Small intestine (tissue), 16 donors: ENCODE measurements at places on chromosomes 6 and 20.

DNA sequence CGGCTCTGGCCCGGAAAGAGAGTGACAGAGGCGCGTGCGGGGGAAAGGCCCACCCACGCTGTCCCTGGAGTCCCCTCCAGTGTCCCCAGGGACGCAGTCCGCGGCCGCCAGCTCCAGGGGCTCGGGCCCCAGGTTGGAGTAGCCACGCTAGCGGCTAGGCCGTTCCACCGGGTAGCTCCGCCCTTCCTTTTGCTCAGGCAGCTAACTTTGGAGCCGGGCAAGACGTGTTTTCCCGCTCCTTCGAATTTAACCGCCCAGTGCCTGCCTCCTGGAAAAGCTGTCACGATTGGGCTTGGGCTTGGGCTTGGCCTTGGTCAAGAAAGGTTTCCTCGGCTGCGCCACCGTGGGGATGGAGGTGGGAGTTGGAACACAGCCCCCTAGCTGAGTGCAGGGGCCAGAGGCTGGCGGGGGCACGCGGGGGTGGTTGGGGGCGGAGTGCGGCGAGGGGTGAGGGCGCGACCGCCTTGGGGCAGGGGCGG lies 4.7 kb downstream of the LINC00237 start:
- peak; percentile 23 for DNase-seq

DNA sequence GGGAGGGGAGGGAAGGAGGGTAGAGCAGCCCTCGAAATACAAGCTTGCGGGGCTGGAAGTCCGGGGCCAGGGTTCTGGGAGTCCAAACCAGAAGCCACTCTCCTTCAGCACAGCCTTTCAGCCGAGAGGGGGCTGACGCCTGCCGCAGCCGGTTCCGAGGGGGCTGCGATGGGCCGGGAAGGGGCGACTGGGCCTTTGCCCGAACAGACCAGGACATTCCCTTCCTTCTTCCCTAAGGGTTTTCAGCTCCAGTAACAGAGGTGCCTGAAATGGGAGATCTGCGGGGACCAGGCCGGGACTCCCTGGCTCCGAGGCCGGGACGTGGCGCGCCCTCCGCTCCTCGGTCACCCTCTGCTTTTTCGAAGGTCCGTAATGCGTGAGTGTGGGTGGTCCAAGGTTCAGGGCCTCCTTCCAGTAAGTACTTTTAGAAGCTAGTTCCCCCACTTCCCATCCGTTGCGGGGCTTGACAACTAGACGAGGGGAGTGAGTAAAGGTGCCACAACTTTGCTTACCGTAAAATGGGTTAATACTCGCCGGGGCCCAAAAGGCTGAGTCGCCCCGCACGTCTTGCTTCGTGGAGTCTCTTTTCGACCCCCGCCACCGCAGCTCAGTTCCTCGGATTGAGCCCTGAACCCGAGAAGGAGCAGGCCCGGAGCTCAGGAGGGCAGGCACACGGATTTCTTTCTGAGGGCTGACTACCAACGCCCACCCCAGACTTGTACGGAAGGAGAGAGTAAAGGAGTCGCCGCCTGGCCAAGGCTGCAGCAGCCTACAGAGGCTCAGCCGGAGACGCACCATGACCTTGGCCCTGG lies 2.9 kb upstream of the OLIG3 start:
- no peak for DNase-seq

DNA sequence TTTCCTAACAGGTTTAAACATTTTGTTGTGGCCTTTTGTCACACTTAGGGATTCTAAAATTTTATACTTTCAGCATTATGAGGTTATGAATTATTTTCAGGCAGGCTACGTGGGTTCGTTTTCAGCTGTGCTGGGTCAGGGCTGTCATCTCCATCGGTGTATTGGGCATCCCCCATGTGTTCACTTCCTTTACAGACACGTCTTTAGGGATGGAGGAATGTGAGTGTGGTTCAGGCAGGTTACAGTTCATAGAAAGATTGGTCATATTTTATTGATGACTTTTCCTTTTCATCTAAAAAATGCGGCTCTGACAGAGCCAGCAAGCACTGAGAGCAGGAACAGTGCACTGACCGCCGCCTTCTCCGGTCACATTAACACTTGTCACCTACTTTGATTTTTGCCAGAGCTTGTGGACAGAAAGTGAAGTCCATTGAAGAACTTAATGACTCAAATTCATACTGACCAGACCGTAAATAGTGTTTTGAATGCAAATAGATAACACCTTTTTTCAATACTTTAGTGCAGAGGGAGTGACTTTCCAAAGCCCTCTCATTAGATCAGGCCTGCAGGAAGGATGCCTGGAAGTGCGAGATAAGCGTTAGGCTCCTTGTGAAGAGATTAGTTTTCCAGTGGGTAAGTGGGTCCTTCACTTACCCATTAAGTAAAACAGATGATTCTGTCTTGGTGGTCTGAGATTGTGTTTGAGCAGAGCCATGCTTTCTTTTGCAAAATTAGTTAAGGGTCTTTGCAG lies 113.1 kb downstream of the TIAM2 start:
- no peak for DNase-seq

DNA sequence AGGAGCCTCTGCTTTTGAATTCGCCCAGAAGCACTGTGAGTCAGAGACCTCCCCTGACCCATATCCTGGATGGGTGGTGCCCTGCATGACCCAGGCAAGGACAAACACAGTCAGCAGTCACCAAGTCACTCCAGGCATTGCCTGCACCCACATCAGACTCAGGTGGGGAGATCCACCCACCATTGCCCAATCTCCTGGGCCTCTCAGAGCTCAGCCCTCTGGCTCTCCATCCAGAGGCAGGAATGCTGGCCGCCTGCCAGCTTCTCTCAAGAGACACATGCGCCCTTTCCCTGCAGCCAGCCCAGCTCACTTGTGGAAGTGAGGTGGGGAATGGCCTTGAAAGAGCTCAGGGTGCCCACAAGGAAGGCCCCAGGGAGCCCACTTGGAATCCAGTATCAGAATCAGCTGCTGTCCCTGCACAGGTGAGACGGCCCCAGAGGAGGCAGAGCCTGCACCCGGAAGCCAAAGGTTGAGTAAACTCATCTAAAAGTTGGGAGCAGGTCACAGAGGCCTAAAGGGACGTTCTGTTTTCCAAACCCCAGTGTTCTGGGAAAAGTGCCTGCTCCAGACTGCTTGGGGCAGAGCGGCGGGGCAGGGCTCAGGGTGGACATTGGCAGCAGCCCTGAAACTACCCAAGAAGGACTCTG lies 129.8 kb downstream of the PREX1 start:
- peak; percentile 95 for DNase-seq

GRCh38 chr20:25398376-25399036 lies 7.9 kb upstream of the ABHD12 start:
- DNase-seq, result no peak

GRCh38 chr6:154123155-154123956 lies 84.3 kb downstream of the OPRM1 start:
- DNase-seq, result no peak

GRCh38 chr6:36126121-36126520 lies 4.2 kb upstream of the MAPK13 start:
- no peak for DNase-seq

- DNase-seq, result peak; percentile 34
These were observed 592 bp downstream of the LTB start for GRCh38 chr6:31581434-31582229.

- DNase-seq, result peak; percentile 48
These were observed 18.7 kb downstream of the POFUT1 start for GRCh38 chr20:32226391-32226790.

GRCh38 chr6:4929097-4929718 lies 74.6 kb downstream of the RPP40 start:
- no peak for DNase-seq

DNA sequence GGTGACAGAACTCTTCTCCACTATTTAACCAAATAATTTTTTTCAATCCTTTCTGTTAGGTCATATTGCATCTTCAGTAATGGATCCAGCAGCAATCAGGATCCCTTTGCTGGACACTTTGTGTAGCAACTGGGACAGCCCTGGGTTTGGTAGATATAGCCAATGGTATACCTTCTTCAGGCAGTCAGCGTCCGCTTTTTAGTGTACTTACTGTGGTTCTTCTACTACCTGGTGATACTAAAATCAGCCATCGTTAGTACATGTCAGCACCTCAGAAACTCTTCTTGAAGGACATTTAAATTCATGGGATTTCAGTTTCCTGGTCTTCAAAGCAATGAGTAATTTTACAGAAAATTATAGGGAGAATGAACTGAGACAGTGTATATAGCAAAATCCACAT lies 93.5 kb downstream of the ADGRG6 start:
- DNase-seq, result no peak

- peak; percentile 34 for DNase-seq
These were observed 1.3 kb downstream of the RGL2 start for GRCh38 chr6:33297406-33297955.

DNA sequence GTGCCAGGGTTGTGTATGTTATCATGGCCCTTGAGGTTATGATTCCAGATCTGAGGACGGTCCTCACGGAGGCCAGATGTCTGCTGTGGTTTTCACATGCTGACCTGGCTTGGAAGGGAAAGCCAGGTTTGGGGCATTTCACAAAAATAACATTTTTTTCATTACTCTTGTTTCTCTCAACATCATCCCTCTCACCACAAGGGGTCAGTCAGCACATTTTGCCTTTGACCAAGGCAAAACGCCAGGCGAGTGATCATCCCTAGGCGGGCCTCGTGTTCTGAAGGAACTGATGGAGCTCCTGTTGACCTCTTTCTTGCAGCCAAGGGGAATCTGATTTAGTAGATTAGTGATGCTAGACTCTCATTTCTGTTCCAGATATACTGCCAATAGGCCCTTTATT lies 133.5 kb downstream of the TBC1D7 start:
- peak; percentile 61 for DNase-seq

DNA sequence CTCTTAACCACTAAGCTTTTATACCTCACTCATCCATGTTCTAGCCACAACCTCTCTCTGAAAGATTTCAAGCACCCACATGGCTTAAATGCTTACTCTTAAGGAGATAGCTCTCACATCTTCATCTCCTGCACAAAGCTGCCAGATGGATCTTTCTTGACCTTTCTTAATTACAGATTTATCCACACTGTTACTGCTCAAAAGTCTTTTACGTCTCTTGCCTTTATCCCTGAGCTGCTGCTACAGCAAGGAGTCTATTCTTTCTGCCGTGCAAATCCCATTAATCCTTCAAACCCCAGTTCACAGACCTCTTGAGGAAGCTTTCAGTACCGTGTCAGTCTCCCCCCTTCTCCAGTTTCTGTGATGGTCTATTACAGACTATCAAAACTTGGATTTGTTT lies 54.6 kb downstream of the B4GALT5 start:
- no peak for DNase-seq

DNA sequence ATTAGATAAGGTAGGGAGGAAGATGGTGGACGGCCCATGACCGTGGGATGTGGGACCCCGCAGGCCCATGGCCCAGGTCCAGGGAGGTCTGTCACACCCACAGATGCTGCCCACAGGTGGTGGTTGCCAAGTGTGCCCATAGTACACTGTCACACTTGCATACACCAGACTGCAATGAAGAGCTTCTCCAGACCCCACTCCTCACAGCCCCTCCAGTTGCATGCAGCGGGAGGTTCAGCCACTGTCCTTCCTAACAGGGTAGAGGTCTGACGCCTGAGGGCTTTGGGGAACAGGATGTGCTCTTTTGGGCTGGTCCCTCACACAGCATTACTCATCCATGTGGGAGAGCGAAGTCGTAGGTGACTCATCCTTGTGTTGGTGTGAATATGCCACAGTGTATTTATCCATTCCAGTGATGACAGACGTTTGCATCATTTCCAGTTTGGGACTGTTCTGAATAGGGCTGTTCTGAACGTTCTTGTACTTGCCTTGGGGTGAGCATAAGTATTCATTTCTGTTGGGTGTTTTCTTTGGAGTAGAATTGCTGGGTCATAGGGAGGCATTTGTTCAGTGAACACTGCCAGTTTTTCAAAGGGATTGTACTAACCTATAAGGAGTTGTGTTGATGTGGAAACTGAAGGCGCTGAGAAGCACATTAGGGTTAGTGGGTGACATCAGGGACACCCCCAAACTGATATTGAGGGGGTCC lies 10.1 kb upstream of the PYGB start:
- peak; percentile 59 for DNase-seq

DNA sequence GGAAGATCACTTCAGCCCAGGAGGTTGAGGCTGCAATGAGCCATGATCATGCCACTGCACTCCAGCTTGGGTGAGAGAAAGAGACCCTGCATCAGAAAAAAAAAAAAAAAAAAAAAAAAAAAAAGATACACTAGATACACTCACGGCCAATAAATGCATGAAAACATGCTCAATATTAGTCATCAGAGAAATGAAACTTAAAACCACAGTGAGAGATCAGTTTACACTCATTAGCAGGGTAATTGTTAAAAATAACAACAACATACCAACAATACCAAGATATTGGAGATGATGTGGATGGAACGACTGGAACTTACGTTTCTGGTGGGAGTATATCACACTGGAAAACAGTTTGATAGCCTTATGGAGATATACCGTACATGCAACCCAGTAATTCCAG lies 29.9 kb downstream of the HS3ST5 start:
- DNase-seq, result no peak

DNA sequence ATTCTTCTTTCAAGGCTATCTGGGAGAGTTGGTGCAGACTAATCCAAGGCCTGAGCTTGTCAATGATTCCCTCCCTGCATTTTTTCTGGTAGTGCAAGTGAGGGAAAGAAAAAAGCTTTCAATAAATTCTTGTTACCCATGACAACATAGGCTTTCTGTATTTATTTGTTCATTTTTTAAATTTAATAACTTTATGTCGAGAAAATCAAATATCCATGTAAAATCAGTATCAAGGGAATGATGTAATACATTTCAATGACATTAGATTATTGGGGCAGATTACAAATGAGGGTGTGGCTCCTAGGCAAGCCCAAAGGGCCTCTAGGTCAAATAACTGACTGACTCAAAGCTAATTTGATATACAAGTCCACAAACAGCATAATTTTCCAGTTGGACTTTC lies 104.0 kb downstream of the GJA1 start:
- DNase-seq, result no peak

- DNase-seq, result no peak
These were observed 23.5 kb downstream of the PTCHD4 start for GRCh38 chr6:48087448-48087847.
